ENCODE measurements at places on chromosomes 12 and 14. TPM values are rescaled to one million over a fixed set of nuclear protein-coding genes. Genes with fewer than 3 reads are reported as not detected.
A peak's percentile ranks its signal among the peaks of the same experiment; 100 is the strongest.

DNA sequence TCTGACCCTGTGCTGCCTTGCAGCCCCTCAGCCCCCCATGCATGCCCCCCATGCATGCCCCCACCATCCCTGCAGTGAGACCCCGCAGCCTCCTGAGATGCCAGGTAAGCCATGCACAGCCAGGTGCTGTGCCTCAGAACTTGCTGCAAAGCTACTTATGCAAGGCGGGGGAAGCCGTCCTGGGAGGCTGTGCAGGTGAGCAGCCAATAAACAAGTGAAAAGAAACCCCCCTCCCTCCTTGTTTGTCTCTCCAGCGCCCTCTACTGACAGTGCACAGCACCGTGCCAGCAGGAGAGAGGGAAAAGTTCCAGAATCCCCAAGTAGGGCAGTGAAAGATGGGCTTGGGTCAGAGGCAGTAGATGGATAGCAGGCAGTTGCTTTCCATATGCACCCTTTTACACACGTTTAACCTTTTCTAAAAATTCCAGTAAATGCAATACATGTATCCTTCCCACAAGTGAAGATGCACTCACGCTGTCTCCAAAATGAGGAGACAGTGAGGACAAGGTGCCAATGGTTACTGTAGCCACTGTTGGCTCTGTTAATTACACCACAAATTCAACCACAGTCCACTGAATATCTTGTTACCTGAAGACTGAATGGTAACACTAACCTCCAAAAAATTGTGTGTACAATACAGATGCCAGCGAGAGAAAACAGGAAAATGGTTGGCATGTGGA, 18.0 kb downstream of the TNFAIP2 start:
- H3K27ac ChIP-seq, result no peak overlapping the region
- peaks cover 13% of the 10 kb centered on the region for H3K4me1 ChIP-seq
- DNase-seq, result peak; percentile 38
- H3K4me3 ChIP-seq, result no peak overlapping the region

DNA sequence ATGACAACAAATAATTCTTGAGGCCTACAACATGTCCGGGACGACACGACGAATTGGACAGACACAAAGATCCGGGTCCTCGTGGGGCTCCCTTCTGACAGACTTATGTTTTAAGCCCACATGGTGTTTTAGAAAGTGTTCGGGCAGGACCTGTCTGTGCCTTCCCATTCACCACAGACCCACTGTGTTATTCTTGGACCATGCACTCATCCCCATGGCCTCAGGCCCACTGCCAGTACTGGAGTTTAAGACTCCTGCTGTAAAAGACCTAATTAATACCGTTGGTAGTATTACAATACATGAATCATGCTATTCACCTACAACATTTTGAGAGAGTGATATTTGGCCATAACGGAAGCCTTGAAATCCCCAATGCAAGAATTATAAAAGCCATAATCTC, 20.0 kb downstream of the SLC15A4 start:
- H3K4me3 ChIP-seq, result no peak overlapping the region
- peaks cover 26% of the 10 kb centered on the region for H3K36me3 ChIP-seq
- DNase-seq, result no peak
- no peaks in the 10 kb centered on the region for H3K27me3 ChIP-seq

DNA sequence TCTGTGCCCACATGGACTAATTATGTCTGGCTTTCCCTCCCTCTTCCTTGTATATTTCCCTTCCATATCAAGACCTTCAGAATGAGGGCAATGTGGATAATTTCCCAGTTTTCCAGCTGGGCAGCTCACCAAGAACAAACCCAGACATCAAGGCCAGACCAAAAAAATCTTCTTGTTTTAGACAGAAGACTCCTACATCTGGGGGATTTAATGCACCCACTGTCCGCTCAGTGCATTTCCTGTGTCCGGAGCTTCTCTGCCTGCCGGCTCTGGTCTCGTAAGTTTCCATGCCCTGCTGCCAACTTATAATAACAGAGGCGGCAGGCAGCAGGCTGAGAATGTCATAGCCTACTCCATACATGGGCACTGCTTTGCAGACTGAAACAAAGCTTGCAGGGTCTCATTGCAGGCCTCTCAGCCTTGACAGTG, 207.2 kb upstream of the BCL2L14 start:
- no peaks in the 10 kb centered on the region for H3K27me3 ChIP-seq
- H3K4me3 ChIP-seq, result no peak overlapping the region
- no peak for DNase-seq
- peaks cover 3% of the 10 kb centered on the region for H3K4me1 ChIP-seq
- peaks cover 13% of the 10 kb centered on the region for H3K36me3 ChIP-seq

DNA sequence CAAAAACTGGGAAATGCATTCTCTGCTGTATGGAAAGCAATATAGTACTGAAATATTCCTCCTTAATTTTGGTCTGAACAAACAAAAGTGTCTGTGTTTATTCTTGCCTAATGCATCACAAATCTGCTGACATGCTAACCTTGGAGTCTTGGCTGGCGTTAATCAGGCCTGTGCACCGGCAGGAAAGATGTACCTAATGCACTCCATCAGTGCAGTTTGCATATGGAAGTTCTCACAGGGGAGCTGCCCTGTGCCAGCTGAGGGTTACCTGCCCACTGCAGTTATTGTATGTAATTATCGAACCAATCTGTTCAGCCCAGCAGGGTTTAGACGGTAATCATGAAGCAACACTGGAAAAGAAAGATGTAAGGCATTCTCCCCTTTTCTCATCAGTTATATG, 76.9 kb downstream of the VRK1 start:
- H3K36me3 ChIP-seq, result no peaks in the 10 kb centered on the region
- no peak overlapping the region for H3K27ac ChIP-seq
- no peak overlapping the region for H3K4me3 ChIP-seq
- DNase-seq, result no peak

DNA sequence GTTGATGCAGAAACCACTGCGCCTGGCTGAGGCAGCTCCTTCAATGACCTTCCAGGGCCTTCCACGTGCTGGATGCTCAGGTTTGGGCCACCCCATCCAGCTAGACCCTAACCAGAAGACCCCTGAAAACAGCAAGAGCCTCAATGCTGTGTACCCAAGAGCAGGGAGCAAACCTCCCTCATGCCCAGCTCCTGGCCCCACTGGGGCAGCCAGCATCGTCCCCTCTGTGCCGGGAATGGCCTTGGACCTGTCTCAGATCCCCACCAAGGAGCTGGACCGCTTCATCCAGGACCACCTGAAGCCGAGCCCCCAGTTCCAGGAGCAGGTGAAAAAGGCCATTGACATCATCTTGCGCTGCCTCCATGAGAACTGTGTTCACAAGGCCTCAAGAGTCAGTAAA, 10.5 kb downstream of the OAS3 start:
- no peaks in the 10 kb centered on the region for H3K27me3 ChIP-seq
- H3K36me3 ChIP-seq, result no peaks in the 10 kb centered on the region
- H3K4me3 ChIP-seq, result no peak overlapping the region
- H3K27ac ChIP-seq, result no peak overlapping the region

GRCh38 chr12:76240281-76240680, 107.9 kb downstream of the BBS10 start:
- no peak overlapping the region for H3K27ac ChIP-seq
- H3K27me3 ChIP-seq, result no peaks in the 10 kb centered on the region
- H3K4me1 ChIP-seq, result peaks cover 4% of the 10 kb centered on the region
- no peak for DNase-seq

GRCh38 chr14:51780741-51781140, 79.7 kb upstream of the GNG2 start:
- H3K36me3 ChIP-seq, result no peaks in the 10 kb centered on the region
- H3K27me3 ChIP-seq, result no peaks in the 10 kb centered on the region
- H3K27ac ChIP-seq, result no peak overlapping the region
- H3K4me1 ChIP-seq, result peaks cover 2% of the 10 kb centered on the region
- peak; percentile 42 for DNase-seq

DNA sequence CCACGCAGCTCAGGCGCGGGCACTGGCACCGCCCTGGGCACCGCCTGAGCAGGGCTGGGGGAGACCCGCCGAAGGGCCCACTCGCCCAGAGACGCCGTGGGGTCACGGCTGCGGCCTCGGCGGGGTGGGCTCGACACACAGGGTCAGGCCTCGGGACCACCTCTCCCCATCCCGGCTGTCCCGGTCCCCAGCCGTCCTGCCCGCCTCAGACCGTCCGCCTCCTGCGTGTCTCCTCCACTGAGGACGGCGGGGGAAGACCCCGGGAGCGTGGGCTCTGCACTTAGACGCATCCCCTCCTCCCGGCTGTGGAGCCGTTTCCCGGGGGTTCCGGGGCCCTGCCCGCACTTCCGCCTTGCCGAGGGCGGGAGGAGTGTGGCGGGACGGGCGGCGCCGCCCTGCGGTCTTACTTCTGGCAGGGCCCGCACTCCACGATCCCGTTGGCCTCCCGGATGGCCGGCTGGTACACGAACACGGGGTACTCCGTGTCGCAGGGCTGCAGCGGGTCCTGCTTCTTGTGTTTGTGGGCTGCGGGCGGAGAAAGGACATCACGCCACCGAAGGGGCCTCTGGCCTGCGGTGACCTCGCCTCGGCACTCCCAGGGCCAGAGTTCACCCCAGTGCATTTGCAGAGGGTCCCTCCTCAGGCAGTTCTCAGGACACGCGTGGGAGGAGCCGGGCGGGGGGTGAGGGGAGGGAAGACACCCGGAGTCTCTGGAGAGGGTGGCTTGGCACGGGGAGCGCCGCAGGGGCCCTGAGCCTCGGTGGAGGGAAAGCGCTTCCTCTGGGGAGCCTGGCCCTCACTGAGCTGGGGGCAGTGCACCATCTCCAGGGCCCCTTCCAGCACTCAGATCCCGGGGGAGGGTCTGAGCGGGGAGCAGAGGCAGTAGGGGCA, 23.1 kb upstream of the LRTM2 start:
- no peak overlapping the region for H3K27ac ChIP-seq
- H3K4me1 ChIP-seq, result peaks cover 4% of the 10 kb centered on the region
- H3K27me3 ChIP-seq, result no peaks in the 10 kb centered on the region
- H3K4me3 ChIP-seq, result no peak overlapping the region
- DNase-seq, result no peak

DNA sequence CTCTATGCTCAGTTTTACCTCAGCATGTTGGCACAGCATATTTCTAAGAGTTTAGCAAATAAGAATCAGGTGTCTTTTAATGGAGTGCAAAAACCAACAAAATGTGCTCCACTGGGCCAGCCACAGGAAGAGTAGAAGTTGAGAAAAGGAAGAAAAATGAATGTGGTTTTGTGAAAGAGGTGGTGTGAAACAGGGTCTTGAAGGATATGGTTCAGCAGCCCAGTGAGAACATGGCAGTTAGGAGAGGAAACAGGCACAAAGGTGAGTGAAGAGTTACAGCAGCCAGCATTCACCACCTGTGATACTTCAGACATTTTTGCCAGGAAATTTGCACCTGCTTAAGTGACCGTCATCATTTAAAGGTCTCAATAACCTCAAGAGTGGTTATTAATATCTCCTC, 2.4 kb downstream of the STAB2 start:
- DNase-seq, result no peak
- H3K4me1 ChIP-seq, result no peaks in the 10 kb centered on the region
- no peak overlapping the region for H3K27ac ChIP-seq

DNA sequence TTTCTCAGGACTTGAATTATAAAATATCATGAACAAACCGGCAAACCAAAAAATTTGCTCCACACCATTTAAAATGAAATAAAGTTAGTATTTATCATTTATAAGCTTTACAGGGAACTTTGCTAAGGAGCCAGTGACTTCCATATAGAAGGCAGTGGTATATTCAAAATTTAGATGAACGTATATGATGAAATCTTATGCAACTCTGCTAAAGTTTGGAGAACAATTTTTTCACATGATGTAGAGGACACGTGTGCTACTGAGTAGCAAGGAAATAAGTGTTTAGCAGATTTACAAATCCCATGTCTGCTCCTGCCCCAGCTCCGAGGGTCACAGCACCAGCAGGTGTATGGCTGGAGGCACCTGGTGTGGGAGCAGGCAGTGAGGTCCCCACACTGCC, 70.8 kb upstream of the IFNG-AS1 start:
- no peaks in the 10 kb centered on the region for H3K27me3 ChIP-seq
- no peak overlapping the region for H3K4me3 ChIP-seq
- no peak for DNase-seq
- no peaks in the 10 kb centered on the region for H3K4me1 ChIP-seq
- H3K36me3 ChIP-seq, result no peaks in the 10 kb centered on the region
- H3K27ac ChIP-seq, result no peak overlapping the region

DNA sequence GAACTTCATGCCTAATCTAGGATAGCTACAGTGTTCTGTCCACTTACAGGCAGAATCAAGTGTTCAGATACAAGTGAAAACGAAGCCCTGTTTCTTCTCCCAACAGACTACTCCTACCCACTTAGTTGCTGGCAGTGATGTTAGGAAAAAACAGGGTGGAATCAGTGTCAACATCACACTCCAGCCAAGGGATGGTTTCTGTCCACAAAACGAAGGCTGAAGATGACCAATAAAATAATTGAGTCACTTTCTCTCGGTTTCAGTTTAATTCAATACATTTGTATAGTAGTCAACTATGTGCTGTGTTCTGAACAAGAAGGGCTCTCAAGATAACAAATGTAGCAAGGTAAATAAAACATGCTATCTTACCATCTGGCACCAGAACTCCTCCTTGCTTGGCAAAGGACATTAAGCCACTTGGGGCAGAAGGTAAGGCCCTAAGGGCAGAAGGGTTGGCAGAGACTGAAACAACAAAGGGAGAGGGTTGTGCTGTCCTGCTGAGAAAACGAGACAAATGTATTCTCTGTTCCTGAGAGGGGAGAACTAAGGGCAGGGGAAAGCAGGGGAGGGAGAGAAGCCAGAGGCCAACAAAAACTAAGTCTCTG, 393.6 kb downstream of the DPF3 start:
- H3K4me1 ChIP-seq, result no peaks in the 10 kb centered on the region
- H3K36me3 ChIP-seq, result no peaks in the 10 kb centered on the region
- DNase-seq, result no peak
- H3K4me3 ChIP-seq, result no peak overlapping the region
- H3K27me3 ChIP-seq, result peaks cover 21% of the 10 kb centered on the region

- peaks cover 16% of the 10 kb centered on the region for H3K4me1 ChIP-seq
- peak overlapping the region; percentile 5 for H3K27ac ChIP-seq
- no peak overlapping the region for H3K4me3 ChIP-seq
- peak; percentile 13 for DNase-seq
- no peaks in the 10 kb centered on the region for H3K27me3 ChIP-seq
Observed at GRCh38 chr14:100103250-100104005, 38.2 kb downstream of the EVL start.

GRCh38 chr12:102879144-102879763, 37.8 kb downstream of the PAH start:
- no peaks in the 10 kb centered on the region for H3K36me3 ChIP-seq
- no peak overlapping the region for H3K4me3 ChIP-seq
- no peaks in the 10 kb centered on the region for H3K4me1 ChIP-seq
- no peaks in the 10 kb centered on the region for H3K27me3 ChIP-seq
- DNase-seq, result peak; percentile 6

- no peak overlapping the region for H3K27ac ChIP-seq
- peaks cover 2% of the 10 kb centered on the region for H3K4me1 ChIP-seq
- peak; percentile 18 for DNase-seq
Observed at GRCh38 chr14:52824462-52824861, 33.1 kb upstream of the GNPNAT1 start.

SLCO1B3 gene
- total RNA-seq, result not detected

RHOF gene
- total RNA-seq, result 3.0 TPM

DIP2B gene
- 13.9 TPM for total RNA-seq

RD3L gene
- not detected for total RNA-seq

COX6A1 gene
- 396 TPM for total RNA-seq

KRT6B gene
- not detected for total RNA-seq

PPP4R4 gene
- 0.56 TPM for total RNA-seq

RDH5 gene
- 8.9 TPM for total RNA-seq
